ENCODE measurements at places on chromosomes 1 and 21.

GRCh38 chr1:95384567-95384966 is 150.6 kb downstream of the RWDD3 start:
- no peak for DNase-seq

DNA sequence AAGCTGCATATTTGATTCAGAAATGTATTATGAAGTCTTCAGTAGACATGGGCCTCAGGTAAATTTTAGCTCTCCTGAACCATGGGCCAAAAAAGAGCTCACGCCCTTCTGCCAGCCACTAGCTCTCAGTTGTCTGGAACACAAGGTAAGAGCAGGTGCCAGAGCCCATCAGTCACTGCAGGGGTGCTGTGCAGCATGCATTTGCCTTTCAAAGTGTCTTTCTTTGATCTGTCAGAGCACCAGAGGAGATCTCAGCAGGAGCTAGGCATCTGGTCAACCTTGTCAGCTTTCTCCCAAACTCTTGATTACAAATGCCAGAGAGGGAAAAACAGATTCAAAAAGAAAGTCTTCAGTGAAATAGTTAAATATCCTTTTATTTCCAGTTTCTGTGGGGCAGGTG is 332.3 kb downstream of the COL11A1 start:
- DNase-seq = no peak

- no peak for DNase-seq
These were observed 656.9 kb downstream of the KCNT2 start for GRCh38 chr1:195951313-195951712.

GRCh38 chr21:16678429-16679160 is 834.2 kb upstream of the CXADR start:
- DNase-seq = no peak

DNA sequence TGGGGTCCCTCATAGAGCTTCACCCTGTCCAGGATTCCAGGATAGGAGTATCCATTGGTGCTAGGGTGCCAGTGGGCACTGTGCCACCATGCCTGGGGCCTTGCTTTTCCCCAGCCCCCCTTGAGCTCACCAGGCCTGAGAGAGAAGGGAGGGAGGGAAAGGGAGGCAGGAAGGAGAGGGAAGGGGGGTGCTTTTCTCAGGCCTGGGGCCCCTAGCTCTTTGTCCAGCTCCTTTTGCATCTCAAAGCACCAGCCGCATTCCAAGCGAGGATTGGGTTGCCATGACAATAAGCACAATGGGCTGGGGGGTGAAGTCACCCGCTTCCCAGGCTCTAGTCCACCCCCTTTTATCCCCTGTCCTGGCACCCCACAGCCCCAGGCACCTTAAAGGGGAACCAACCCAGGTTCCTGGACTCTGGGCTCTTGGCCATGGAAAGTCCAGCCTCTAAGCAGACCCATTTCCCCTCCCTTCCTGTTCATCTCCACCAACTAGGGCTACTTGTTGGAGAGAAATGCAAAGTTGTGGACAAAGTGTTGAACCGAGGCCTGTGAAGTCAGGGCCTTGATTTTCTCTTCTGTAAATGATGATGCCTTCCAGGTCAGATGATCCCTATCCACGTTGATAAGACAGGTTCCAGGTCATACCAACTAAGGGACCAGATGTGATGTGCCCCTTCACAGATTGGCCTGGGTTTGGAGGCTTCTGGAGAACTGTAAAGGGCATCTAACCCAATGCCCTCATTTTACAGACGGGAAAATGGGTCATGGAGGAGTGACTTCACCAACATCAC is 11.4 kb downstream of the THBS3 start:
- DNase-seq = no peak

- DNase-seq = no peak
These were observed 160.9 kb upstream of the UBE2U start for GRCh38 chr1:64042331-64043100.

GRCh38 chr1:38256072-38256471 is 209.5 kb upstream of the POU3F1 start:
- no peak for DNase-seq

GRCh38 chr1:70487910-70488665 is 77.0 kb downstream of the CTH start:
- DNase-seq = no peak

DNA sequence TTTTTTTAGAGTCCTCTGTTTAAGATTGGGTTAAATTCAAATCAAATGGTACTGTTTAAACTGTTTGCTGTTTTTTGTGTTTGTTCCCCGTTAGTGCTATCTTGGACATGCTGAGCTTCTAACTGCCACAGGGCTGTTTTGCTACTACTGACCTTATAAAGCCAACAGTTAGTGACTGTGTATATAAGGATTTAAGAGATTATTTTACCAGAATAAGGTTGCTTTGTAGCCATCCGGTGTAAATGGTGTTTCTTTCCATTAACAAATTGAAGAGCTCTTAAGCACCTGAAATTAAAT is 37.0 kb downstream of the ZNF281 start:
- DNase-seq = no peak

- DNase-seq = no peak
These were observed 162.9 kb upstream of the HP1BP3 start for GRCh38 chr1:20949871-20950590.

DNA sequence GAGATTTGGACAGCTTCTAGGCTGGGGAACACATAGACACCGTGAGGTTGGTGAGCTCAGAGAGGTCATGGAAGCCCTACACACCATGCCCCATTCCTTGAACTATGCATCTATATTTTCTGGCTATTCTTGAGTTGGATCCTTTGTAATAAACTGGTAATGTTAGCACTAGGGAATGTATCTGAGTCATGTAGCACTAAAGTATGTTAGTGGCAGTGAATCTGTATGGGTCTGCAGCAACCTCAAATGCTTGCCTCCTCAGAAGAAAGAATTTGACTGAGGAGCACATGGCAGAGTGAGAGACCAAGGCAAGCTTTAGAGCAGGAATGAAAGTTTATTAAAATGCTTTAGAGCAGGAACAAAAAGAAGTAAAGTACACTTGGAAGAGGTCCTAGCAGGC is 43.7 kb upstream of the LRRC7 start:
- DNase-seq = no peak

- peak; percentile 17 for DNase-seq
These were observed 89.4 kb upstream of the IPO9 start for GRCh38 chr1:201739492-201740085.

DNA sequence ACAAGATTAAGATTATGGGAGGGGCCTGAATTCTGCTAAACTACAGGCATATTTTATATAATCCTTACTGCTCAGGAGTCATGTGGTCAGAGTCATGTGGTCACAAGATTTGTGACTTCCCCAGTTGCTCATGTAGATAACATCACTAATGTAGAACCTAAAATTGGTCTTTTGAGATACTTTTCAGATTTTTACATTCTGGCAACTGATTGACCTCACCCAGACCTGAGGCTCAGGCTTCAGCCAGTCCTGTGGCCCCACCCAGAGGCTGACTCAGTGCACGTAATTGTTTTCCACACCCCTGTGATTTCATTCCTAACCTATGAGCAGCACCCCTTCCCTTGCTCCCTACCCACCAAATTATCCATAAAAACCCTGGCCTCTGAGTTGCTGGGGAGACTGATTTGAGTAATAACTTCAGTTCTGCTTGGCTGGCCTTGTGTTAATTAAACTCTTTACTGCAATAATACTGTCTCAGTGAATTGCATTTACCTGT is 41.7 kb upstream of the ZNF326 start:
- DNase-seq = no peak

DNA sequence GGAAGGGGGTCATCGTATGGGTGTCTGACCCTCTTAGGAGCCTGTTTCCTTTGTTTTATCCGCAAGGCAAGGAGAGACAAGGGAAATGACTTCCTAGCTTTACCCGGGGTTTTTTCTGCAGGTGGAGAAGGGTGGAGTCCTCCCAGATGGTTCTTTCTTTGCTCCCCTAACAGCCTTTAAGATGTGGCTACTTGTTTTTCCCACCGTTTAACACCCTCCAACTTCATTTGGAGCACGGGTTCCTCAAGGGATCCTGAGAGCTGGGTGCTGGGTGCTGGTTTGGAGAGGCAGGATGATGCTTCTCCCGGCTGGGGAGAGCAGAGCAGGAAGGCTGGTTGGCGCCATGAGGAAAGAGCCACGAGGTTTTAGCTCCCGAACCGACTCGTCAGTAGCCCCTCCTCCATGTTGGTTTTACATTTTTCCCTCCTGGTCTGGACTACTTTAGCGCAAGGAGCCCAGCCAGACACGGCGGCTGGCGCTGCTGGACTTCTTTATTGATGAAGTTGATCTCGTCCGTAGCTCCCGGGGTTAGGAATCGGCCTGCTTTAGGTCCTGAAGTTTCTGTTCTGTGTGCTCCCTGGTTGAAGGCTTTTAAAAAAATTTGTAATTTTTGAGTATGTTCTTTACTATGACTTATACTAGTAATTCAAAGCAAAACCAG is 1.4 kb downstream of the UCK2 start:
- no peak for DNase-seq

- no peak for DNase-seq
These were observed 201.1 kb downstream of the PRDM2 start for GRCh38 chr1:13901039-13901438.

DNA sequence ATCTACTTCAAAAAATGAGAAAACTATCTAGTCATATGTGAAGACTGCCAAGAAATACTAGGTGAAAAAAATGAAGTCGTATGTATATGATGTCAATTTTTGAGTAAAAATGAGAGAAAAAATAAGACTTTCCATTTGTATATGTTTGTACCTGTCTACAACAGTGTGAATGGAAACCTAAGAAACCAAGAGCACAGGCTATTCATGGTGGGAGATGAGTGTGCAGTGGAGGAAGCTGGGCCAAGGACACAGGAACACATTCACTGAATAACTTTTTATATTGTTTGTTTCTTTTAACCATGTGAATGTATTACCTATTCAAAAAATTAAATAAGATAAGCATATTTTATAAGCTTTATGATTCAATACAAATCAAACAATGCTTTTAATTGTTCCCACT is 67.0 kb downstream of the ERO1B start:
- no peak for DNase-seq

GRCh38 chr1:208781391-208782045 is 537.3 kb upstream of the PLXNA2 start:
- DNase-seq = no peak

- no peak for DNase-seq
These were observed 247.9 kb downstream of the AMY1C start for GRCh38 chr1:103997631-103998030.

- DNase-seq = no peak
These were observed 66.1 kb downstream of the PBX1 start for GRCh38 chr1:164625004-164625617.

GRCh38 chr21:38952890-38953289 is 147.2 kb downstream of the ETS2 start:
- DNase-seq = no peak

- no peak for DNase-seq
These were observed 42.1 kb upstream of the TP53BP2 start for GRCh38 chr1:223887747-223888418.

DNA sequence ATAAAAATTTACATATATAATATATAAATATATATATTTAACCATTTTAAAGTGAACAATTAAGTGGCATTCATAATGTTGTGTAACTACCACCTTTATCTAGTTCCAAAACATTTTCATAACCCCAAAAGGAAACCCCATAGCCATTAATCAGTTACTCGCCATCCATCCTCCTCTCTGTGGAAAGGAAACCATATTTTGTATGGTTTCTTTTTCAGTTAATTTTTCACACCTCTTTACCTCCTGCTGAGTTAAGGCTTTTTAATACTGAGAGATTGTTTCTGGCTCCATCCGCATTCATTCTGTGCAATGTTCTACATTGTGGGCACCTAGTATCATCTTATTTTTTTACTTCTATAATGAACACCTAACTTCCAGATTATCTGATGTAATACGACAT is 512.1 kb downstream of the LMO4 start:
- no peak for DNase-seq

DNA sequence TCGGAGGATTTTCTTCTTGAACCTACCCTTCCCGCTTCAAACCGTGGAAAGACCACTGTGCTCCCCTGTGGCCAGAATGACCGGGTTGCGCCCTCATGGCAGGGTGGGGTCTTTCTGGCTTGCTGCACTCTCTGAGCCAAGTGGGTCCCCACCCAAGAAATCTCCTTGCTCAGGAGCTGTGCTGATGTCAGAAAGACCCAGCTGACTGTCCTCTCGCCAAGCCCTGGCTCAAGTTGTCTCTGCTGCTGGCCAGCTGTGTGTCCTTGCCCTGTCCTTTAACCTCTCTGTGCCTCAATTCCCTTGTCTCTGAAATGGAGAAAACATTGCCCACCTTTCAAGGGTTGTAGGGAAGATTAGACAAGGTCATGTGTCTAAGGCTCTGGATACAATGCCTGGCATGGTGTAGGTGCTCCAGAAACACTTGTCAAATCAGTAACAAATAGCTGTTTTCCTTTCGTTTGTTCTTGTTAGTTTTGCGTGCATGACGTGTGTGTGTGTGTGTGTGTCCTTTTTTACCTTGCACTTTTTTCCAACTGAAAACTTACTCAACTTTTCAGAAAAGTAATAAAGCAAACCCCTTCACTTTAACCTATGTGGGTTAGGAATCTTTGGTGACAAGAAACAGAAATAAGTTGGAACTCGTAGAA is 41.1 kb upstream of the RPL11 start:
- no peak for DNase-seq

DNA sequence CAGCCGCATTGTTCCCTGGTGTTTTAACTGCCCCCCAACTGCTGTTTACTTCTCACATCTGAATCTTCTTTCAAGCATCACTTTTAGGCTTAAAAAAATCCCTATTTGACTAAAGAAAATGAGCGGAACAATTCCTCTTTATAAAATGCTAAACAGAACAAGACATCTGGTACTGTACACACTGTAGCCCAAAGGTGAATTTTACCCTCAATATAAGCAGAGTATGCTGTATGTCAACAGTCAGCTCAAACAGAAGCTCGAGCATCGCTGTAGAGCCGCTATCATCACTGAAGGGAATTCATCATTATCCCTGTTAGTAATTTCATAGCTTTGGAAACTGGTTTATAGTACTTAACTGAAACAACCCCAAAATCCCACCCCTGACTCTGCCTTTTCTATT is 85.3 kb downstream of the LRRC8D start:
- DNase-seq = no peak

- no peak for DNase-seq
These were observed 483.9 kb downstream of the PTPRC start for GRCh38 chr1:199122532-199123311.

GRCh38 chr1:46406881-46407608 is 12.9 kb downstream of the FAAH start:
- no peak for DNase-seq

DNA sequence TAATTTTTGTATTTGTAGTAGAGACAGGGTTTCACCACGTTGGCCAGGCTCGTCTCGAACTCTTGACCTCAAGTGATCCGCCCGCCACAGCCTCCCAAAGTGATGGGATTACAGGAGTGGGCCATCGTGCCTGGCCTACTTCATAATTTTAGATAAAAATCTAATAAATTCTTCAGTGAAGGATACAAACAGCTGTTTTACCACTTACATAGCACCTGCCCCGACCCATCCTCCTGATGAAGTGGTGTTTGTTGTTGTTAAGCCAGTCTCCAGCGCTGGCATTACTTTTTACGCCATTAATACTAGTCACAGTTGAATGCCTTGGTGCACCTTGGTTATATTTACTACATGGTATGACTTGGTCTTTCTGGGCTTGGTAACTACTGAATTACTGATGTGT is 12.3 kb upstream of the RAP1GAP start:
- DNase-seq = no peak

GRCh38 chr1:7516341-7516740 is 254.8 kb upstream of the VAMP3 start:
- DNase-seq = no peak

GRCh38 chr21:26041431-26042180 is 129.0 kb downstream of the APP start:
- no peak for DNase-seq

- DNase-seq = no peak
These were observed 21.1 kb upstream of the KCNH1 start for GRCh38 chr1:211155040-211155439.

GRCh38 chr1:193318347-193318746 is 131.9 kb upstream of the B3GALT2 start:
- DNase-seq = no peak

Data from stimulated activated CD4-positive, alpha-beta T cell treated with anti-CD3 and anti-CD28 coated beads, TNF-alpha, amount 100 ng/mL, for 1 hour (primary cell).